Aortic smooth muscle cell (primary cell): ENCODE measurements at places on chromosomes 5 and 9. TPM values are rescaled to one million over a fixed set of nuclear protein-coding genes. Genes with fewer than 3 reads are reported as not detected.

PCDHA7 gene
- total RNA-seq: 0.13 and 0.37 TPM in 2 replicates

PCDHB14 gene
- 0.92 and 1.1 TPM in 2 replicates for total RNA-seq

LCP2 gene
- not detected in 2 replicates for total RNA-seq

GPBP1 gene
- total RNA-seq: 59.6 and 69.9 TPM in 2 replicates

EGFL7 gene
- 15.5 and 15.7 TPM in 2 replicates for total RNA-seq

GPX8 gene
- 91.9 and 108 TPM in 2 replicates for total RNA-seq

TAF11L14 gene
- not detected in 2 replicates for total RNA-seq

ZDHHC11 gene
- total RNA-seq: 5.3 and 5.9 TPM in 2 replicates

SPINK5 gene
- 0.13 TPM in 1 of 2 replicates, not detected in the other for total RNA-seq

TMEM215 gene
- total RNA-seq: not detected in 2 replicates
